ENCODE measurements at places on chromosomes 1 and 21.

DNA sequence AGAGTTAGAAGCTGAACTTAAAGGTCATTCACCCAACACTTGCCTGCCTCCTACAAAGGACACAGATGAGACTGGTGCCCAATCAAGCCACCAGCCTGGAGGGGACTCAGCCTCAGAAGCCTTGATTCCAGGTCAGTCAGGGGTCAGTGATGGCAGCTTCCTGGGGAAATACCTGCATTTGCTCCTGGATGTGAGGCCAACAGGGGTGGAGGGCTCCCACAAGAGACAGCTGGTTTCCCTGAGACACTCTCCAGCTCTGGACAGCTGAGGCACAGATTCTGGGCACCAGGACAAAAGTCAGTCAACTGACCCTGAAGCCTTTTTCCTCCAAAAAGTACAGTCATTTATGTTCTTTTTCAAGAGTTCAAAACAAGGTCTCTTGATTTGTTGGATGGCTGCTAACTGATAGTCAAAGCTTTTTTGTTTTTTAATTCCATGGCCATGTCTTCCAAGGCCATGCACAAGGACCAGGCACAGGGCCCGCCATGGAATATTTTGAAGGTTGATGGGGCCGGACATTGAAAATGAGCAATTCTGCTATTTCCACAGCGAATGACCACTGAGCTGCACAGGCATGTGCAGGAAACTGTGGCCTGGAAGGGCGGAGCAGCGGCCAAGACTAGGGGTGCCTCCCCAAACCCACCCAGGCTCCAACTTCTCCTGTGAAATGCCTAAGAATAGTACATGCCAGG, 1.8 kb downstream of the C2CD2 start:
- no peak for DNase-seq

- DNase-seq, result no peak
Measured at GRCh38 chr21:15624646-15625045, 105.1 kb upstream of the USP25 start.

- DNase-seq, result no peak
Measured at GRCh38 chr1:158019171-158019868, 25.9 kb downstream of the KIRREL1 start.

DNA sequence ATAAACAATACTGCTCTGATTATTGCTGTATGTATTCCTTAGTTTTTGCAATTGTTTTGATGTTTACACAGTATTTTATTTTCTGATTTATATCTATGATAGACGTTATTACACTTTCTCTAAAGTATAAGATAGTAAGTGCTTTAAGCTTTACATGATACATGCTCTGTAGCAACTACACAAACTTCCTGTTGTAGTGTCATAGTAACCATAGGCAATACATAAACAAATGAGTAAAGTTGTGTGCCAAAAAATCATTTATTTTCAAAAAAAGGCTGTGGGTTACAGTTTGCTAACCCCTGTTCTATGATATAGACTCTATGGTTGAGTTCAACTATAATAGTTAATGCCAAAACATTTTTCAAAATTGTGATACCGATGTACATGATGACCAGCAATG, 1156.4 kb downstream of the AMY1C start:
- no peak for DNase-seq

GRCh38 chr1:159879977-159880376, 17.5 kb upstream of the VSIG8 start:
- DNase-seq, result no peak

- no peak for DNase-seq
Measured at GRCh38 chr1:28417441-28417922, 47.9 kb downstream of the PHACTR4 start.

DNA sequence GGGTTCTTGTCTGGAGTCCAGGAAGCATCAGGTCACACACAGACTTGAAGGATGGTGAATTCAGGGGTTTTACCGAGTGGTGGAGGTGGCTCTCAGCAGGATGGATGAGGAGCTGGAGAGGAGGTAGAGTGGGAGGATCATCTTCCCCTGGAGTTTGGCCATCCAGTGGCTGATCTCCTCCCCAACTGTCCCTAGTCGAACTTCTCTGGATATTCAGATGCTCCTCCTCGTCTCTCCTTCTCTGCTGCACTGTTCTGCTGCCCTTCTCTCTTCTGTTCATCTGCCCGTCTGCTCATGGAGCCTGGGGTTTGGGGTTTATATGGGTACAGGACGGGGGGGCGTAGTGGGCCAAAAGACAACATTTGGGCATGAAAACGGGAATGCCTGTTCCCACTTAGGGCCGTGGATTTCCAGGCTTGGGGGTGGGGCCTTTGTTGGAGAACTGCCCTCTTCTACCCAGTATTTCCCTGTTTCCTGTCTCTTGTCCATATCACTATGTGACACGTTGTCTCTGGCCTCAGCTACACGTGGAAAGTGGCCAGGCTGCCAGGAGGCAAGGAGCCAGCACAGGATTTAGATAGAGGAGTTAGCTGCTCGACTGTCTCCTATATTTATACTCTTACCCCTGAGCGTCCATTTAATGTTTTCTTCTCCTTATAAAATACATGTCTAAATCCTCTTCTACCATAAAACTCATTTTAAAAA, 76.7 kb downstream of the SIPA1L2 start:
- DNase-seq, result no peak

DNA sequence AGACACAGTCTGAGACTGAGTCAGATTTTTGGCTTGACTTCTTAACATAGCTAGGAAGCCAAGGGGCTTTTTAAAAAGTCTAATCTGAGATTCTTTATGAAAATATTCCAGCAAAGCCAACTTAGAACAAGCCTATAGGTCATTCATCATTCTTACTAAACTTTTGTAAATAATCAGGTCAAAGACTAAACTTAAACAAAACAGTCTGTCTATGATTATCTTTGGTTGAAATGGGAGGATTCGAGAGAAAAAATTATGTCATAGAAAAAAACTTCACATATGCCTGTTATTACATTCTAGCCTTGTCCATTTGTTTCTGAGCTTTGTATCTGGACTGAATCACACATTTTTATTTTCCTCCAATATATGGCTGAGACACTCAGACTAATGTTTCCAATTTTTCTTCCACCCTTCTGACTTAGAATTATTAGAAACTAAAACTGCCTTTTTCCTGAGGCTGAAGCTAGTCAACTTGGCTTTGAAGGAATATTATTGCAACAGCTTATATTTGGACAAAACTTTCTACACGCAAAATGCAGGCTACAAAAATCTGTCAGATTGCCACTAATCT, 83.3 kb downstream of the ETS2 start:
- DNase-seq, result no peak

- no peak for DNase-seq
Measured at GRCh38 chr1:29470087-29470787, 233.9 kb downstream of the PTPRU start.

- no peak for DNase-seq
Measured at GRCh38 chr1:230352537-230352936, 73.6 kb downstream of the PGBD5 start.

- DNase-seq, result no peak
Measured at GRCh38 chr1:60895701-60896100, 186.7 kb upstream of the NFIA start.

DNA sequence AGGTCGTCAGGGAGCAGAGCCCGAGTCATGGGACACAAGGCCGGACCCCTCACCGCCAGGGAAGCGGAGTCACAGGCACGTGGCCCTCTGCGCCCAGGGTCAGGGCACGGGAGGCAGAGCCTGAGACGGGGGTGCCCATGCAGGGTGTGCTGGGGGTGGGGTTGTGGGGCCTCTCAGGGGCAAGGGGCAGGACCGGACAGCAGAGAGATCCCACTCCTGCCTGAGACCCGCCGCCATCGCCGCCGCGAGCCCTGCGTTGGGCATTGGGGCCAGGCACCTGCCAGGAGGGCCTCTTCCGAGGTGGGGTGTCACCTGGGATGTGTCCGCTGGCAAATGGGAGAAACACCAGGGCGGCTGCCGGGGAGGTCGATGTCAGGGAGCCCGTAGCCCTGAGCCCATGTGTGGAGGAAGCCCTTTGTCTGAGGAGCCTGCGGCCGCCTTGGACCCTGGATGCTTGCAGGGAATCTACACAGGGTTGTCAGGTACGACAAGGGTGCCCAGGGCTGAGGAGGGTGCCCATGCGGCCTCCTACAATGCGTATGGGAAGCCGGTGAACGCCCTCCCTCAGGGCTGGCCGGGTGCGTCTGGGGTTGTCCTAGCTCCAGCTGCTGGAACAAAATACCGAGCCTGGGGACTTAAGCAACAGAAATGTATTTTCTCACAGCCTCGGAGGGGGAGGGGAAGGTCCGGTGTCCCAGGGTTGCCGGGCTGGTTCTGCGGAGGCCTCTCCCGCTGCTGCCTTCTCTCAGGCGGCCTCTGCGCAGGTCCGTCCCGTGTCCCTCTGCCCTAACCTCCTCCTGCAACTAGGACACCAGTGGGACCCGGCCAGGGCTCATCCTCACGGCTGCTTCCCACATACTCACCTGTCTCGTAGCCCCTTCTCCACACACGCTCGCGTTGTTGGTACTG, 16.4 kb upstream of the C1orf159 start:
- no peak for DNase-seq

- no peak for DNase-seq
Measured at GRCh38 chr1:42290130-42290529, 44.9 kb downstream of the FOXJ3 start.

DNA sequence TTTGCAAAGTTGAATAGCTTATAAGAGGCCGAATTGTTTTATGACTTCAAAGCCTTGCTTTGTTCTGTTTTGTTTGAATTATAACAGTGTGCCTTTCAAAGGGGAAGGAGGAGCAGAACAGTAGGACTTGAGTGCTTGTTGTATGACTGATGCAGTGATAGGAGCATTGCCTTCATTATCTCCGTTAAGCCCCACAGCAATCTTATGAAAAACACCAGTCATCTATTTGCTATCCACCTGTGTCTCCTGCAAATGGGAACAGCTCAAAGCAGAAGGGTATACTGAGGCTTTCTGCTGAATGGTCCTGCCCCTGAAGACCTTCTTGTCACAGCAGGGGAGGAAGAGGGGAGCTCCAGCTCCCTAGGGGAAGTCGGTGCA, 127.5 kb downstream of the RNF220 start:
- no peak for DNase-seq

GRCh38 chr1:28782011-28782410, 30.0 kb upstream of the OPRD1 start:
- no peak for DNase-seq

DNA sequence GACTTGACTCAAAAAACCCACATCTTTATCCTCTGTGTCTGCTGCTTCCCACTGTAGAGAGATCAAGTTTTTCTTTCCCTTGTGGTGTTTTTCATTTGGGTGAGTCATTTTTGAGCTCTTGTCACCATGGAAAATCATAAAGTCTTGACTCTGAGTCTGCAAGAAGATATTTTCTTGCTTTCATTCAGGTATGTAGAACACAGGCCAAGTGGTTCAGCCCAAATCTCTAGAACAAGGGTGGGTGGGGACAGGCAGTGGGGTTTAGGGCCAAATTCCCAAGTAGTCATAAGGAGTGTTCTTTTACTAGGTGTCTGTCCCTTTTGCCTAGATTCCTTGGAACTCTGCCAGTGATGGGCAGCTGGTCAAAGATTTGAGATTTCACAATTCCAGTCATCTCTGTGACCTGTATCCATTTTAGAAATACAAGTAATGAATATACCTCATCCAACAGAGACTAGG, 21.5 kb upstream of the ARHGAP29 start:
- no peak for DNase-seq

DNA sequence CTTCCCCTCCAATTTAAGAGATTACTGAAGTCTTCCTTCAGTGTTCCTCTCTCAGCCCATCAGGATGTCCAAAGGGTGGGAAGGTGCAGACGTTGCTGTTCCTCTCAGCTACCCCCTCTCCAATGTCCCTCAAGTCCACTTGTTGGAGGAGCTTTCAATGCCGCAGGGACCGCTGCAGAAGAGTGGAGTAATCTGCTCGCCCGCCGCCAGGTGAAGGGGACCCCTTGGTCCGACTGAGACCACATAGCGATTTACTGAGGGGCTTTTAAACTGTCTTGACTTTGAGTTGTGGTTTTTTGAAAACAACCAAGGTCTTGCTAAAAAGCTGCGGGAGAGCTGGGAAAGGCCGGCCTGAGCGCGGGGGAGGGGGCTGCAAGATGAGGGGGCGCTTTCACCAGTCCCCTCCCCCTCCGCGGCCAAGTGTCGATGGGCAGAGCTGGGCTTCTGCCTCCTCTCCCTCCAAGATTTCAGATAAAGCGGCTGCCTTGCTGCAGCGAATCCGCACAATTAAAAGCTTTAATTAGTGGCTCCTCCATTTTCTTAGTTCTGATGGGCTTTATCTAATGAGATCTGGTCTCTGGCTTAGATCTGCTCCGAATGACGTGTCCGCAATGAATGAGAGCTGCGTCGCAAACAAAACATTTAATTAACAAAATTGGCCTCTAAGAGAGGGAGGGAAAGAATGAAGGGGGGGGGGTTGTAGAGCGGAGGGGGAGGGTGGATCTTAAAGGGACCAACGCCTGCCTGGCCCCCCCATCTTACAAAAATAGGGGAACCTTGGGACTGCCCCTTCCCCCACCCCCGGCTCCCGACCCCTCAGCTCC, 5.9 kb downstream of the LMO4 start:
- DNase-seq, result no peak

DNA sequence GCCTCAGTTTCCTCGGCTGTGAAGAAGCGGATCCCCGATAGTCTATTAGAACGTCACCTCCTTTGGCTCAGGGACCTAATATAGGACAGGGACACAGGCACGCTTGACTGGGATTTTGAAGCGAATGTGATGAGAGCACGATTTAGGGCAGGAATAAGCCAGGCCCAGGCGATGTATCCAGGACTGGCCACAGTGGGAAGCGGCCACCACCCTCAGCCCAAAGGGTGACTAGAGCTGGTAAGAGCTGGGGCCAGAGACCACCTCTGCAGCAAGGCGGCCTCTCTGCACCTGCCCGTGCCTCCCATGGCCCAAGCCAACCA, 100.0 kb upstream of the VAMP3 start:
- no peak for DNase-seq

DNA sequence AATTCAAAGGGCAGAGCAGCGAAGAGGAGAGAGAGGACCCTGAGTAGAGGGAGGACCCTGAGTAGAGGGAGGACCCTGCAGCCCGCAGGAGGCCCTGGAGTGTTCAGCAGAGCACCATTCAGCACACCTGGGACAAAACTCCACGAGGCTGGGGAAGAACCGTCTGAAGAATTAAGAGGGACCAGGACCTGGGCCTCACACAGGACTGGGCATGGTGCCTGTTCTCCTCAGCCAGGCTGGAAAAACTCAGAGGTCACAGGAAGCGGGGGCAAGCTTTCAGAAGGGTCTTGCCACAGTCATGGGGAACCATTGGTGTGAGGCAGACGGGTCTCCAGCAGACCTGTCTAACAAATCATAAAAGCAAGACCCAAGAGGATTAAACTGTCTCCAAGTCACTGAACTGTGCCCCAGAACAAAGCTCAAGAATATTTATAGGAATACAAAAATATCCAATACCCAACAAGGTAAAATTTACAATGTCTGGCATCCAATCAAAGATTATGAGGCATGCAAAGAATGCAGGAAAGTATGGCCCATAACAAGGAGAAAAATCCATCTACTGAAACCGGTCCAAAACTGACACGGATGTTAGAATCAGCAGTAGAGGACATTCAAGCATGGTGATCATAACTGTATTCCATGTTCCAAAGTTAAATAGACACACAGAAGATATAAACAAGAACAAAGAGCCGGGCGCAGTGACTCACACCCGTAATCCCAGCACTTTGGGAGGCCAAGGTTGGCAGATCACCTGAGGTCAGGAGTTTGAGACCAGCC, 30.6 kb downstream of the MORN1 start:
- no peak for DNase-seq

- peak; percentile 85 for DNase-seq
Measured at GRCh38 chr1:88998716-88999115, 6.3 kb upstream of the KYAT3 start.

- DNase-seq, result no peak
Measured at GRCh38 chr1:111176678-111177077, 23.8 kb downstream of the DENND2D start.

Data from NCI-H345 (cell line).